ENCODE measurements at places on chromosomes 3 and 15. TPM values are rescaled to one million over a fixed set of nuclear protein-coding genes. Genes with fewer than 3 reads are reported as not detected.

Gene PLXNB1
- total RNA-seq = 44.0 TPM

Gene HTR3E
- total RNA-seq = not detected

Gene ABHD17C
- total RNA-seq = 7.7 TPM

Gene NEK10
- 35.3 TPM for total RNA-seq

Gene CPNE9
- not detected for total RNA-seq

Gene TRPM7
- total RNA-seq = 43.2 TPM

Gene FBXL2
- total RNA-seq = 14.6 TPM

Gene EXD1
- not detected for total RNA-seq

Gene RHOV
- total RNA-seq = under 0.01 TPM

All from smooth muscle cell of the coronary artery (primary cell).